ENCODE measurements at places on chromosomes 13 and 19.
A peak's percentile ranks its signal among the peaks of the same experiment; 100 is the strongest.

GRCh38 chr13:30334663-30335386 lies 27.5 kb upstream of the KATNAL1 start:
- no peaks in the 10 kb centered on the region for H3K36me3 ChIP-seq
- no peak overlapping the region for H3K4me3 ChIP-seq
- no peak for DNase-seq
- H3K27ac ChIP-seq = no peak overlapping the region

DNA sequence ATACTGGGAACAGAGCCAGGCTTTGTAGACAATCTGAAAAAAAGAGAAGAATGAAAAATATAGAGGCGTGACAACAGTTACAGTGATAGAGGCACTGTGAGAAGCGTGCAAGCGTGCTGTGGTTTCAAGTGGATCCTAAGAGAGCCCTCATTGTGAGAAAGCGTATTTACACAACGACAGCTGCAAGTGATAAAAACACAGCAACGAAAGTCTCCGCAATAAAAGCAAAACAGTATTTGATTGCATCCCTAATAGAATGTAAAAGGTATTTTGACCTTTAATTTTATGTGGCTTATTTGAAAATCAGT lies 642.7 kb upstream of the ARGLU1 start:
- no peaks in the 10 kb centered on the region for H3K27me3 ChIP-seq
- no peaks in the 10 kb centered on the region for H3K4me1 ChIP-seq
- H3K4me3 ChIP-seq = peak overlapping the region; percentile 31
- H3K27ac ChIP-seq = no peak overlapping the region
- no peak for DNase-seq

DNA sequence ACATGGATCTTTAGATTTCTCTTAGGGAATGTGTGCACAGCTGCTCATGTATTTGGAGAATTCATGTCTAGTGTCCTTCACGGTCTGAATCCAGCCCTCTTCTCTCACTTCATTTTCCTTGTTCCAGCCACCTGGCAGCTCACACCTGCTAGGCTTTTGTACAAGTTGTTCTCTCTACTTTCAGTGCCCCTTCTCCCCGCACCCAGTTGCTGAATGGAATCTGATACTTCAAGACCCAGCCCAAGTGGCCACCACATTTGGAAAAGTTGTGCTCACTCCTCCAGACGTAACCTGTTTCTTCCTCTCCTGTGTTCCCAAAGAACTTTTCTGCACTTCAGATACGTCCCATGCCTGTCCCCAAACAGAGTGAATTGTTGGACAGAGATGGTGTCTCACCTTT lies 235.6 kb downstream of the SHISA2 start:
- no peak overlapping the region for H3K27ac ChIP-seq
- H3K27me3 ChIP-seq = no peaks in the 10 kb centered on the region
- H3K36me3 ChIP-seq = no peaks in the 10 kb centered on the region
- no peak for DNase-seq

GRCh38 chr13:33512880-33513554 lies 227.5 kb upstream of the STARD13 start:
- H3K36me3 ChIP-seq = no peaks in the 10 kb centered on the region
- no peak for DNase-seq
- H3K27ac ChIP-seq = no peak overlapping the region
- peaks cover 17% of the 10 kb centered on the region for H3K4me1 ChIP-seq
- no peak overlapping the region for H3K4me3 ChIP-seq
- no peaks in the 10 kb centered on the region for H3K27me3 ChIP-seq

GRCh38 chr13:50410921-50411746 lies 395.9 kb downstream of the KCNRG start:
- H3K4me3 ChIP-seq = no peak overlapping the region
- H3K27me3 ChIP-seq = no peaks in the 10 kb centered on the region
- peak overlapping the region; percentile 54 for H3K27ac ChIP-seq
- no peak for DNase-seq
- peaks cover 7% of the 10 kb centered on the region for H3K4me1 ChIP-seq

DNA sequence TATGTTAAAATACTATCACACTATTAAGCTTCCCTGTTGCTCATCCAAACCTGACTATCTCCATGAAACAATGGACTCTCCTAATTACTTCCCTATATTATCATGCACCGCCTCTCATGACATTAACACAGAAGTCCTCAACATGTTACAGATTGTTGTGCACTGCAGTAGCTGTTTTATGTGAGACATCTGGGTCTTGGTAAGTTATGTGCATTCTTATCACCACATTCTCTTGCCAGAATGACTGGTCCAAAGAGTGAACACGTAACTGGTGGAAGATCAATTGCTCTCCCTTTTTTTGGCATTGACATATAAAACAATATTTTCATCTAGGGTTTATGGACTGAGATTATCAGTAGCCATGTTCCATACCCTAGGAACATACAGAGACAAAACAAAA lies 59.4 kb downstream of the POSTN start:
- no peak overlapping the region for H3K4me3 ChIP-seq
- DNase-seq = no peak
- H3K4me1 ChIP-seq = no peaks in the 10 kb centered on the region

DNA sequence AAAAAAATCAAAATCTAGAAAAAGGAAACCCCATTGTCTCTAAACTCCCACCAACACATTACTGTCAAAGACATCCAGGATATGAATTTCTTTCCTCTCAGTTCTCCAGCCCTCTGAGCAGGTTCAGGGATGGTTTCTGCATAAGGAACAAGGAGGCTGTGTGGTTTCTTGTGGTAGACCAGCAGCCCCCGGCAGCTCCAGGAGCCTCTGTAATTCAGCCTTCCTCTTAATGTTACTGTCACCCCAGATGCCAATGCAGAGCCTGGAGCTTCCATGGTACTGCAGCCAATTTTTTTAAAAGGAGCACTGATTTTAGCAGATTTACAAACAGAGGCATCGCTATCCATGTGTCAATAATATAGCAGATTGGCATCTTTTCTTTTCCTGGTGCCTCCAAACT lies 100.6 kb upstream of the FAM216B start:
- no peaks in the 10 kb centered on the region for H3K4me1 ChIP-seq
- no peaks in the 10 kb centered on the region for H3K36me3 ChIP-seq
- no peak for DNase-seq
- no peak overlapping the region for H3K4me3 ChIP-seq

- H3K36me3 ChIP-seq = no peaks in the 10 kb centered on the region
- H3K27me3 ChIP-seq = no peaks in the 10 kb centered on the region
- no peak overlapping the region for H3K27ac ChIP-seq
- no peak for DNase-seq
These were observed 90.1 kb upstream of the C1QTNF9B start for GRCh38 chr13:23987331-23987894.

- no peaks in the 10 kb centered on the region for H3K36me3 ChIP-seq
- DNase-seq = no peak
- H3K4me3 ChIP-seq = no peak overlapping the region
- no peaks in the 10 kb centered on the region for H3K27me3 ChIP-seq
- H3K27ac ChIP-seq = no peak overlapping the region
- H3K4me1 ChIP-seq = peaks cover 24% of the 10 kb centered on the region
These were observed 29.8 kb upstream of the KATNAL1 start for GRCh38 chr13:30337061-30337610.

DNA sequence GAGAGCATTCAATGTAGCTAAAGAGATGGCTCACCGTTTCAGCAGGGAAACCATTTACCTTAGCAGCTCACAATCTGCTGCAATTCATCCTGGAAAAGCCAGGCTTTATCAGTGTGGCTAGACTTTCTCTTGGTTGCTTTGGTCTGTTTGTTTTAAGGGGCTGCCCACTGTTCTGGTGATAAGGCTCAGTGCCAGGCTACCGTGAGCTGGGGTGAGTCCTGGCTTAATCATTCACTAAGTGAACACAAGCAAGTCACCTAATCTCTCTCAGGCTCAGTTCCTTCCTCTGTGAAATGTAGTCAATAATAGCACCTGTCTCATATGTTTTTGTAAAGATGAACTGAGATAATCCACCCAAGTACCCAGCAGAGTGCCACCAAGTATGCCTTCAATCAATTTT lies 229.0 kb downstream of the TEX29 start:
- no peak overlapping the region for H3K27ac ChIP-seq
- H3K4me1 ChIP-seq = no peaks in the 10 kb centered on the region
- H3K36me3 ChIP-seq = no peaks in the 10 kb centered on the region

DNA sequence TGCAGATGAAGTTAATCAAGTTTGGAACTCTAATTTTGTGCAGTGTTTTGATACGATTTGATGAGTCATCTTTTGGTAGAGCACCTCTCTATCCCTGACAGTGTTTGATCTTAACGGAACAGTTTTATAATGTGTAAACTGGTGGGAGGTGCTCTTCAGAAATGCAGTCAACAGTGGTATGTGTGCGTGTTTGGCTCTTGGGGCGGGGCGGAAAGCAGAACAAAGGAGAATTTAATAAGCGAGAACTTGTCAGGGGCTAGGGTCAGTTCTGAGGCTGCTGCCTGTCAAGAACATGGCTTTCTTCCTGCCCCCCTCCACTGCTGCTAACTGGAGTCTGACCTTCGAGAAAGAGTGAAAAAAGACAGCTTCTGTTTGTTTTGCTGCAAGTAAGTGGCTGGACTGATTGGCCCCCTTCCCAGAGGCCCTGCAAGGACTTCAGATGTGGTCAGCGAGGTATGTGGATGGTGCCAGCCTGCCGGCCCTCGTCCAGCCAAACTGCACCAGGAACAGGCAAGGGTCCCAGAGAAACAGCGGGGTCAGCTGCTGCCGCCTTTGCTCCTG lies 40.8 kb downstream of the BBC3 start:
- peak; percentile 46 for DNase-seq
- peaks cover 20% of the 10 kb centered on the region for H3K4me1 ChIP-seq
- peak overlapping the region; percentile 28 for H3K27ac ChIP-seq
- H3K4me3 ChIP-seq = peak overlapping the region; percentile 22
- no peaks in the 10 kb centered on the region for H3K36me3 ChIP-seq
- H3K27me3 ChIP-seq = no peaks in the 10 kb centered on the region

GRCh38 chr19:28497137-28497536 lies 715.8 kb downstream of the UQCRFS1 start:
- H3K27me3 ChIP-seq = no peaks in the 10 kb centered on the region
- H3K36me3 ChIP-seq = no peaks in the 10 kb centered on the region
- H3K27ac ChIP-seq = no peak overlapping the region
- no peak overlapping the region for H3K4me3 ChIP-seq

DNA sequence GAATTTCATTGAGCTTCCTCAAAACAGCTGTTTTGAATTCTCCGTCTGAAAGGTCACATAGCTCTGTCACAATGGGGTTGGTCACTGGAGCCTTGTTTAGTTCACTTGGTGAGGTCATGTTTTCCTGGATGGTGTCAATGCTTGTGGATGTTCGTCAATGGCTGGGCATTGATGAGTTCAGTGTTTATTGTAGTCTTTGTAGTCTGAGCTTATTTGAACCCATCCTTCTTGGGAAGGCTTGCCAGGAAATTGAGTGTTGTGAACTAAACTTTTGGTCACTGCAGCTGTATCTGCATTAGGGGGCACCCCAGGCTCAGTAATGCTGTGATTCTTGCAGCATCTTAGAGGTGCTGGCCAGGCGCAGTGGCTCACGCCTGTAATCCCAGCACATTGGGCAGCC lies 22.0 kb downstream of the BLOC1S3 start:
- H3K4me1 ChIP-seq = no peaks in the 10 kb centered on the region
- no peak for DNase-seq
- H3K36me3 ChIP-seq = no peaks in the 10 kb centered on the region

DNA sequence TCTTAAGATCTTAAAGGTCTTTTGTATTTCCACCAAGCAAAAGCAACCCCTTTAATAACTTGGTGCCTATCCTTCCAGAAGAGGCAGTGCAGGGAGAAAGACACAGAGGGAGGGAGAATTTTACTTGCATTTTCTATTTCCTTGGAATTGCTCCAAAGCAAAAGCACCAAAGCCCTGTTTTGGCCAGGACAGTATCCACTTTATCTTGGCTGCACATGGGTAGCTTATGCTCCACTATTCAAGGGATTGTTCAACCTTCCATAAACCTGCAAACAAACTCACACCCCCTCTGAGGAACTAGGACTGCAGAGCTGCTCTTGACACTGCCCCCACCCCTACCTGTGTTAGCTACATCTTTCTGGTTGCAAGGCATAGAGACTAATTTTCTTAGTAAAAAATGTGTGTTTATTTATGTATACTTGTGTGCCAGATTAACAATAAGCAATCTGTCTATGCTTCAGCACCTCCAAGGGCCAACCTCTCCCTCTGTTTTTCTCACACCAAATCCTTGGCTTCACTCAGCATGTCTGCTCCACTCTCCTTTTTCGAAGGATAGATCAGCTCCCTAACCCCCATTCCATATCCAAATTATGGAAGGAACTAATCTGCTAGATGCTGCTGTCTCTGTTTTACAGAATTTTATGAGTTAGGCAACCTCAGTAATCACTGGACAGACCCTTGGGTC lies 68.1 kb upstream of the KLF12 start:
- H3K36me3 ChIP-seq = no peaks in the 10 kb centered on the region
- H3K27ac ChIP-seq = no peak overlapping the region
- H3K27me3 ChIP-seq = no peaks in the 10 kb centered on the region

DNA sequence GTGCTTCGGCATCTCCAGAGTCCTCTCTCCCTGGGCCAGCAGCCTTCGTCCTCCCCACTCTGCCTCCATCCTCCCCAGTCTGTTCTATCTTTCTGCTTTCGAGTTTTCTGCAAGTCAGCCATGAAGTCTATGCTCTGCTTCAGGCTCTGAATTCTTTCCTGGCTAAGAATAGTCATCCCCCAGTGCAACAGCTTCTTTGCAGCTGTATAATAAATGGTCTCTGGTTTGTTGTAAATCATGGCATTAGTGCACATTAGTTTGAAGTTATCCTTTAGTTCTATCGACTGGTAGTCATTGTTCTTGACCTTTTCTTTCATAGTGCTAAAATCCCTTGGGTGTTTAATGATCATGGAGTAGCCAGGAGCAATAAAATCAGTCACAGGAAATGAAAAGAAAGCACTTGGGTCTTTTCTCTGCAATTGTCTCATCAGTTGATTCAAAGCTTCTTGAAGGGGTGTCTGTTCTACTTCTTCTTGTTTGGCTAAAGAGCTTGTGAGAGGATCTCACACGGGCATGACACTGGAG lies 46.2 kb upstream of the SOX21 start:
- no peaks in the 10 kb centered on the region for H3K36me3 ChIP-seq
- no peak for DNase-seq
- H3K4me1 ChIP-seq = no peaks in the 10 kb centered on the region
- no peaks in the 10 kb centered on the region for H3K27me3 ChIP-seq

DNA sequence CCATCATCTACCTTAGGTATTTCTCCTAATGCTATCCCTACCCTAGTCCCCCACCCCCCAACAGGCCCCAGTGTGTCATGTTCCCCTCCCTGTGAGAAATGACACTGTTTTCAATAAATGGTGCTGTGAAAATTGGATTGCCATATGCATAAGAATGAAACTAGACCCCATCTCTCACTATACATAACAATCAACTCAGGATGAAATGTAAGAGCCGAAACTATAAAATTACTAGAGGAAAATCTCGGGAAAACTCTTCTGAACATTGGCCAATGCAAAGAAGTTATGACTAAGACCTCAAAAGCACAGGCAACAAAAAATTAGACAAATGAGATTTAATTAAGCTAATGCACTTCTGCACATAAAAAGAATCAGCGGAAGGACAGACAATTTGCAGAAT lies 138.2 kb downstream of the SUCLA2 start:
- H3K4me3 ChIP-seq = no peak overlapping the region
- no peak overlapping the region for H3K27ac ChIP-seq
- no peaks in the 10 kb centered on the region for H3K4me1 ChIP-seq
- no peaks in the 10 kb centered on the region for H3K27me3 ChIP-seq

All from psoas muscle (tissue), 8 donors.